Cardiac atrium fibroblast (primary cell): ENCODE measurements at places on chromosomes 7 and 10. TPM values are rescaled to one million over a fixed set of nuclear protein-coding genes. Genes with fewer than 3 reads are reported as not detected.

The CARD11 gene
- 0.49 TPM in 1 of 2 replicates, not detected in the other for total RNA-seq

The TCERG1L gene
- not detected in 2 replicates for total RNA-seq

The TUBB8 gene
- total RNA-seq = not detected in 2 replicates

The SAP25 gene
- total RNA-seq = not detected in 2 replicates

The CLCN1 gene
- not detected in 2 replicates for total RNA-seq

The ADAM22 gene
- 0.16 and 0.54 TPM in 2 replicates for total RNA-seq

The UCMA gene
- total RNA-seq = not detected in 2 replicates

The CTAGE4 gene
- under 0.01 and 0.65 TPM in 2 replicates for total RNA-seq
